Myocyte (in vitro differentiated cells): ENCODE measurements at places on chromosomes 3 and 15. TPM values are rescaled to one million over a fixed set of nuclear protein-coding genes. Genes with fewer than 3 reads are reported as not detected.

The SLITRK3 gene
- total RNA-seq: not detected in 2 replicates

The SLC28A2 gene
- not detected in 2 replicates for total RNA-seq

The TRAIP gene
- total RNA-seq: 0.91 and 1.2 TPM in 2 replicates

The CD200 gene
- 0.10 and 0.13 TPM in 2 replicates for total RNA-seq

The FBN1 gene
- 67.1 and 81.2 TPM in 2 replicates for total RNA-seq

The MRPL47 gene
- total RNA-seq: 39.4 and 41.0 TPM in 2 replicates

The TRIM42 gene
- total RNA-seq: not detected in 2 replicates

The P2RY1 gene
- total RNA-seq: not detected in 2 replicates

The DAPK2 gene
- total RNA-seq: 0.21 and 0.53 TPM in 2 replicates

The GOLGA6L7 gene
- not detected in 2 replicates for total RNA-seq

The ISLR gene
- 0.31 and 2.2 TPM in 2 replicates for total RNA-seq

The SENP8 gene
- 2.1 and 3.2 TPM in 2 replicates for total RNA-seq

The TMEM108 gene
- 16.7 and 20.7 TPM in 2 replicates for total RNA-seq

The DZIP1L gene
- total RNA-seq: 5.5 and 10.2 TPM in 2 replicates

The RGMA gene
- total RNA-seq: 0.10 and 0.16 TPM in 2 replicates

The MUSTN1 gene
- total RNA-seq: 78.0 and 84.9 TPM in 2 replicates

The ADCY5 gene
- 0.10 and 0.13 TPM in 2 replicates for total RNA-seq

The CLRN1 gene
- total RNA-seq: not detected in 2 replicates

The SOX2 gene
- not detected in 2 replicates for total RNA-seq

The CKMT1B gene
- not detected in 2 replicates for total RNA-seq

The RBSN gene
- total RNA-seq: 26.0 and 31.1 TPM in 2 replicates

The NIPA2 gene
- total RNA-seq: 99.8 and 103 TPM in 2 replicates

The COLQ gene
- total RNA-seq: 2.9 and 24.8 TPM in 2 replicates

The LMCD1 gene
- total RNA-seq: 21.9 and 24.9 TPM in 2 replicates

The LRRC31 gene
- not detected in 2 replicates for total RNA-seq

The QARS1 gene
- total RNA-seq: 131 and 190 TPM in 2 replicates

The CELSR3 gene
- total RNA-seq: 2.0 and 3.2 TPM in 2 replicates

The MAPK6 gene
- 84.6 and 119 TPM in 2 replicates for total RNA-seq

The PCBP4 gene
- 159 and 351 TPM in 2 replicates for total RNA-seq

The TUSC7 gene
- total RNA-seq: not detected in 2 replicates

The CHRNA3 gene
- 0.45 TPM in 1 of 2 replicates, not detected in the other for total RNA-seq

The EPHB1 gene
- total RNA-seq: 0.36 and 0.86 TPM in 2 replicates

The LRRIQ4 gene
- not detected in 2 replicates for total RNA-seq

The CLEC3B gene
- 0.75 TPM in 1 of 2 replicates, not detected in the other for total RNA-seq

The TTLL13 gene
- 0.08 TPM in 1 of 2 replicates, not detected in the other for total RNA-seq

The CCR1 gene
- 0.53 and 0.57 TPM in 2 replicates for total RNA-seq

The GPR62 gene
- total RNA-seq: not detected in 2 replicates

The CHRD gene
- total RNA-seq: 8.4 and 18.8 TPM in 2 replicates

The SERPINI2 gene
- not detected in 2 replicates for total RNA-seq

The P3H2 gene
- 24.2 and 54.8 TPM in 2 replicates for total RNA-seq

The EIF4E3 gene
- 0.42 and 0.64 TPM in 2 replicates for total RNA-seq

The AHSG gene
- total RNA-seq: not detected in 2 replicates

The WNT5A gene
- total RNA-seq: 34.5 and 35.5 TPM in 2 replicates

The TYRO3 gene
- total RNA-seq: 3.9 and 9.6 TPM in 2 replicates

The KIAA1143 gene
- total RNA-seq: 24.9 and 36.5 TPM in 2 replicates

The KY gene
- total RNA-seq: 1.6 and 4.3 TPM in 2 replicates

The NLGN1 gene
- total RNA-seq: 0.62 TPM in 1 of 2 replicates, not detected in the other

The PLSCR5 gene
- total RNA-seq: not detected in 2 replicates

The CLDN16 gene
- not detected in 2 replicates for total RNA-seq

The PAK6 gene
- 0.21 and 0.48 TPM in 2 replicates for total RNA-seq
